ENCODE measurements at places on chromosomes 6 and 20. TPM values are rescaled to one million over a fixed set of nuclear protein-coding genes. Genes with fewer than 3 reads are reported as not detected.

ERVFRD-1 gene
- 0.08 TPM for total RNA-seq

TRIM26 gene
- 47.2 TPM for total RNA-seq

MCCD1 gene
- total RNA-seq, result not detected

BCLAF1 gene
- 32.6 TPM for total RNA-seq

SMIM28 gene
- not detected for total RNA-seq

SEL1L2 gene
- not detected for total RNA-seq

Data from left lobe of liver (tissue), 2 donors.